ENCODE measurements at places on chromosomes 12 and 14.

DNA sequence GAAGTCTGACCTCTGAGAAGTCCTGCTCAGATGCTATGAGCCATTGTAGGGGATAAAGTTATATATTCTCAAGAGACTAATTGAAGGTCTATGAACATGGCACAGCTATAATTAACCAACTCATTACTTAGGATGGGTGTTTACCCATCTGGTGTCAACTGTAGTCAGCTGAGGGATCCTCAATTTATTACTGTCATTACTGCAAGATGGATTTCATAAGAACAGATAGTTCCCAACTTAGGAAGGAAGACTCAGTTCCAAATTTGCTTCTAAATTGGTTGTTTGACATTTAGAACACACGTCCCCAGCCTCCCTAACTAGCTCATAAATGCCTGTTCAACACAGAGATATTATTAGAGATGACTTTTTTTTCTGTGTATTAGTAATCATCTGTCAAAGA is 81.4 kb downstream of the FRMD6 start:
- no peak for DNase-seq

GRCh38 chr12:87317302-87317701 is 711.9 kb downstream of the C12orf50 start:
- no peak for DNase-seq

DNA sequence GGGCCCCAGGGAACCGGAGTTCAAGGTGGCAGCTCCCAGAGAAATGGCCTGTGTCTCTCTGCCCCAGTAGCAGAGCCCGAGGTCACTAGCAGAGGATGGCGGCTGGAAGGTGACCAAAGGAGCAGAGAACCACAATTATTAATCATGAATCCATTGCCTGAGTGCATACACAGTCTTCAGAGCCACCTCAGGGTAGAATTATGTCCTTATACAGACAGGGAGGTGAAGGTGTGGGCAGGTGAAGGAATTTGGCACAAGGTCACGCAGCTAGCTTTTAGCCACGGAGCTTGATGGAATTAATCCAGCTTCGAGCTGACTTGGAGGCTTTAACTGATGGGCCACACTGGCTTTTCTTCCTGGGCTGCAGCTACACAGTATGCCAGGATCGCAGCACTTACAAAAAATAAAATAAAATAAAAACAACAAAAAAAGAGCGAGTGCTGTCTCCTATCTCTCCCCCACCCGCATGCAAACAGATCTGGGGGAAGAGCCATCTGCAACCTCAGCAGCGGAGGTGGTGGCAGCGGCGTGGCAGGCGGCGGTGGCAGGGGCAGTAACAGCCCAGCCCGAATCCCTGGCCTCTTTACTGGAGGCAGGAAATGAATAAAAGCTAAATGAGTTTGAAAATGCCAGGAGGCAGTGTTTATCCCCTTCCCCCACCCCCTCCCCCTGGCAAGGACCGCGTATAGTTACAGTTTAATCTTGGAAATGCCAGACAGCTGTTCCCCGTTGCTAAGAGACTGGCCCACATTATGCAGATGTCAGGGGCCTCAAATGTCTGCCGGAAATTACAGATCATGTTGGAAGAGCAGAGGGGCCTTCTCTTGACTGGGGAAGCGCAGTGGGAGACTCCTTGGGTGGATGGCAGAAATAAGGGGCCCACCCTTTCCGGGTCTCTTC is 93.5 kb downstream of the LRRC74A start:
- no peak for DNase-seq

- no peak for DNase-seq
Measured at GRCh38 chr14:97306760-97307246, 509.6 kb downstream of the VRK1 start.

- no peak for DNase-seq
Measured at GRCh38 chr12:43980627-43981191, 144.8 kb downstream of the TMEM117 start.

DNA sequence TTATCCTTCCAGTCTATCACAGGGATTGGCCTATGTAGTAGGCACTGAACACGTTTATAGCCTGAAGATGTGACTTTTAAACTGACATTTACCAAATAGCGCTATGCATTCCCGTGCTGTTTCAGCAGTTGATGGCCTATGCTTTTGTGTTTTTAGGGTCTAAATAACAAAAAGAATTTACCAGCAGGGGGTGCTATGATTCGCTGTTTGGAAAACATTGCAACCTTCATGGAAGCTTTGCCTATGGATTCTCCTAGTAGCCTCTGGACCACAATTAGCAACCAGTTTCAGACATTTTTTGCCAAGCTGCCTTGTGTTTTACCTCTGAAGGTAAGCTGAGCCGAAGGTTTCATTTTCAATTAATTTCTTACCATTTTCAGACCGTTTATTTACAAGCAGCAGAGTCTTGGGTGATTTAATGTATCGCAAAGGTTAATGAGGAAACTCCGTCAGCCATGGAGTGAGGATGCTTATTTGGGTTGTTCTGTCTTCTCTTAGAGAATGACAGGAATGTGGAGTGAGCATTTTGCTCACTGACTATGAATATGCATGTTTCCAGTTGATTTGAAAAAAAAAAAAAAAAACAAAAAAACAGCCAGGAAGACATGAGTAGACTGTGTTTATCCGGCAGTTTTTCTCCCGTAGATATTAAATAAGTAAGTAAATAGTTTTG is 133.1 kb downstream of the PRIMA1 start:
- DNase-seq, result no peak

- DNase-seq, result no peak
Measured at GRCh38 chr14:75487155-75487671, 35.1 kb upstream of the BATF start.

DNA sequence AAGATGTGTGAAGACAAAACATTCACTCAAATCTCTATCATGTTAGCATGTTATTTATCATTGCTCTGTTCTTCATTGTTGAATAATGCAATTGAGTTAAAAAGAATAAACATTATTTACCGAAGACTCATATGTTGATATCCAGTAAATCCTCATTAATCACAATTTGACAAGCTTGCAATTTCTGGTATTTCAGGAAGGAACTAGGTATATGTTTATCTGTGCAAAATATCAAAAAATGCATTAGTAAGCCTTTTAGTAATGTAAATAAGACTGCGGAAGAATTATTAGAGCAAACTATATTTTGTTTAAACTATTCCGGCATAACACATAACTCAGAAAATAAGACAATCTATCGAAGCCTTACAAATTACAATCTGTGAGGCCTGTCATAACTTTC is 222.7 kb upstream of the NOVA1 start:
- DNase-seq, result no peak

DNA sequence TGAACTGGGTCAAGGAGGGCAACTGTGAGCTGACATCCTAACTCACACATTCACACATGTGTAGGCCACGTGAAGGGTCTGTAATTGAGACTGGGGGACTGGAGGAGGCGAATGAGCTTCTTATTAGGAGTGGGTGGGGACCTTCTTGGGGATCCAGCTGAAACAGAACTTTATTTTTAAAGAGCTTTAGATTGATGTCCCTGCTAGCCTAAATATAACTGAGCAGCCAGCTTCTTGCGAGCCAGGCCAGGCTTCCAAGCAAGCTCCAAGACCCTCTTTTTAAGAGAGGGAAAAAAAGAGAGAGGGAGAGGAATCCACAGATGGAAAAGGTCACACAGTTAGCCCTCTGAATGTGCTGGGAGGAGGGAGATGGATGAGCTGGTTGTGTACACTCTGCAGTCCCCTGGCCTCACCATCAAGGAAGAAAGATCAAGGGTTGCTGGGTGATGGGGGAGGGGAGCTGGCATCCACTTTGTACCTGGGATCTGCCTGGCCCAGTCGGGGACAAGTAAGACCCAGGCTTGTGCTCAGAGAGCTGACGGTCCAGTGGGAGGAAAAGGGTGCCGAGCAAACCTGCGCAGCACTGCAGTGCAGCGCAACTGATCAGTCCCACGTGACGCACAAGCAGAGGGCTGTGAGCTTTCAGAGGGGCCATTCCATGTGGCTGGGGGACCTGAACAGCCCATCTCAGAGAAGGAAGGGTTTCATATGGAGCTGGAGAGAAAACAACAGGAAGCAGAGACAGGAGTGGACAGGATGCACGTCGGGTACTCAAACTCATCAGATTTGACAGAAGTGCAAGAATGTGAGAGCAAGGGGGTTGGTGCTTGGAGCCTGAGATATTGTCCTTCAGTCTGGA is 154.5 kb downstream of the ZFP36L1 start:
- no peak for DNase-seq

DNA sequence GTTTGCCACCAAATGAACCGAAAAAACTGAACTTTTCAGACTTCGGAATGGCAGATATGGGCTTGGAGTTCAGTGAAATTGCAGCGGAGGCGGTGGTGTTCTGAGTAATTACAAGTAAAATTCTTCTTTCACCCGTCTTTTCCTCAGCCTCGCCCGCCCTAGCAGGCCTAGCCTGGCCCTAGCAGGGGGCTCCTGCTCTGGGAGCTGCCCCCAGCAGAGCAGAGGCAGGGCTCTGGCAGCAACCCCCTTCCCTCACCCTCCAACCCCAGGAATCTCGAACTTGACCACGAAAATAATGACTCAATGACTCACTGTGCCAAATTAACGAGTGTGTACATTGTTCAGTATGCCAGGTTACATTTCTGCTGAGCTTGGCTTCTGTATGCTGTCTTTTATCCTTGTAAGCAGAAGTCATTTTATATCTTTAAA is 1.1 kb downstream of the PAPLN start:
- no peak for DNase-seq

- DNase-seq, result no peak
Measured at GRCh38 chr12:71299541-71300376, 139.8 kb upstream of the LGR5 start.

DNA sequence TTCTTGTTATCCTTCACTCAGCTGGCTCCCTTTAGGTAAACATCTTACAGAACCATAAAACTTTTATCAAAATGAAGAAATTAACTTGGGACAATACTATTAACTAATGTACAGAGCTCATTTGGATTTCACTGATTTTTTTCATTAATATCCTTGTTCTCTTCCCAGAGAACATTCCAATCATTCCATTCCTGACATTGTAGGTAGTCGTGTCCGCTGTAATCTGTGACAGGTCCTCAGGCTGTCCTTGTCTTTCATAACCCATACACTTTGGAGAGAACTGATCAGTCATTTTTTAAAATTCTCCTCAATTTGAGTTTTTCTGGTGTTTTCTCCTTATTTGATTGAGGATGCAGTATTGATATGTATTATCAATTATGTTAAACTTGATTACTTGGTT is 916.8 kb downstream of the GALC start:
- DNase-seq, result no peak

- DNase-seq, result no peak
Measured at GRCh38 chr12:117885211-117885610, 83.6 kb downstream of the KSR2 start.

- DNase-seq, result no peak
Measured at GRCh38 chr14:25095736-25096437, 45.9 kb upstream of the STXBP6 start.

GRCh38 chr14:64137657-64138290 is 156.4 kb downstream of the ESR2 start:
- DNase-seq, result no peak

DNA sequence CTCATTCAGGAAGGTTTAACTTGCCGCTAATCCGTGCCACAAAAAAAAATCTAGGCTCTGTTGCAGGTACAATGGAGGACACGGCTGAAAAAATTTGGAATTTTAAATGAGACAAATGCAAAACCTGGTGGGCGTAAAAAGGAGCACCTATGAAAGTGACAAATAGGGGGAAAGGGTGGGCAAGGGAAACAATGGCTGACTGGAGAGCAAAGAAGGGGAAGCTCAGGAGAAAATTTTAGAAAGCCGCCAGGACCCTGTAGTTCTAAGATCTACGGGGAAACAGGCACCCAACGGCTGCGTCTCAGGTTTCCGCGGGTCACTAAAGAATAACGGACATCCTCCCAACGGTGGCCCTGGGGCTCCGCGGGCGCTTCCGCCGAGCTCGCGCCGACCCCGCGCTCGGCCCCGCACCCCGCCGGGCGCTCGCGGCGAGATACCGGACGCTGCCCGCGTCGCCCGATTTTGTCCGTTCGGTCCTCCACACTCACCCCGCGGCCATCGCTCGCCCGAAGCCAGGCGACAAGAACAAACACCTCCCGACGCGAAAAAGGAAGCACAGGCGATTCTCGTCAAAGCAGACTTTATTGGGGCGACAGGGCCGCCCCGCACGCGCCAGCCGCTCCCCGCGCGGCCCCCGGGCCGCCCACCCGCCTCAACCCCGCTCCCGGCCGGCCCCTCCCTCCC is 1.1 kb upstream of the YY1 start:
- DNase-seq, result no peak

GRCh38 chr14:103607822-103608221 is 21.2 kb upstream of the KLC1 start:
- DNase-seq, result no peak

DNA sequence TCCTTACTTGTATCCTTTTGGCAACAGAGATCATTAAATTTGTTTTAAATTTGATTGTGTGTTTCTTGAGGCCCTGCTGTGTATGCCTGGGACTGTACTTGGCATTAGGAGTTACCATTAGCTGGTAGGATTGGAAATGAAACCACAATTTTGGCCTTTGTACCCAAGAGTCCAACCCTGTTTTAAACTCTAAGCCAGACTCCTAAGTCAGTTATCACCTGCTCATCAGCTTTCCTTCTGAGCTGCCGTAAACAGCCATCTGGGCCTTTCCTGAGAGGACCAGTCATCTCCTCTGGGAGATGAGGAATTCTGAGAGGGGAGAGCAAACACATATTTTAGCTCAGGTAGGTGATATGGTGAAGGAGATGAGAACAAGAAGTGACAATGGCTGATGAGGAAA is 74.3 kb upstream of the SRSF5 start:
- DNase-seq, result no peak

DNA sequence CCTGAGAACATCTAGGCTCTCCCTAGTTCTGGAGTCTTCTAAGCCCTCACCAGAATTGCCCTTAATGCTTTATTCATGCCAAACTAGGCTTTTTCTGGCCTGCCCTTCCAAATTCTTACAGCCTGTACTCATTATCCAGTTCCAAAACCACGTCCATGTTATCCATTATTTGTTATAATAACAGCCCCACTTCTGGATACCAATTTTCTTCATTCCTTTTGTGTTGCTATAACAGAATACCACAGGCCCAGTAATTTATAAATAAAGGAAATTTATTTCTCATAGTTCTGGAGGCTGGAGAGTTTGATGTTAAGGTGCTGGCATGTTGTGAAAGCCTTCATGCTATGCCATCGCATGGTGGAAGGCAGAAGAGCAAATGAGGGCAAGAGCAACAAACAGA is 68.0 kb upstream of the AMIGO2 start:
- no peak for DNase-seq

DNA sequence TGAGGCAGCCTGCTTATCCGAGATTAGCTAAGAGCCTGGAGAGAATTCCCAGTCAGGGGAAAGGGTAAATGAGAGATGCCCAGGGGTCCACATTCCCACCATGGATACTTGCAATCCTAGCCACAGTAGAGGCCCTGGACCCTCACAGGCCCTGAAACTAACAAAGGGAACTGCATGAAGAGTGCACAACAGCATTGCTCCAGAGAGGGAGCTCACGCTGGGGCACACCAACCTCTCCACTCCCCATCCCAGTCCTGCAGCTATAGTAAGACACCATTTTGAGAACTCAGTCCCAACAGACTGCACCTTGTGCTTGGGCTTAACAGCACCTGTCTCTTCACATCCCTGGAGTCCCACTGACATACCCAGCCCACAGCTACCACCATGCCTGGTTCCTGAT is 30.5 kb downstream of the CEP83 start:
- DNase-seq, result no peak

GRCh38 chr12:23686095-23686494 is 263.4 kb downstream of the SOX5 start:
- DNase-seq, result no peak

- no peak for DNase-seq
Measured at GRCh38 chr14:39160494-39160893, 9.6 kb downstream of the TRAPPC6B start.
